ENCODE measurements at places on chromosomes 16 and 17. TPM values are rescaled to one million over a fixed set of nuclear protein-coding genes. Genes with fewer than 3 reads are reported as not detected.

CLCN7 gene
- total RNA-seq: 52.2 TPM

AOC2 gene
- total RNA-seq: 11.8 TPM

KRTAP4-4 gene
- not detected for total RNA-seq

CDK3 gene
- 9.5 TPM for total RNA-seq

DHRS7C gene
- total RNA-seq: not detected

KIF2B gene
- total RNA-seq: not detected

SHISA6 gene
- total RNA-seq: 0.44 TPM

GRB7 gene
- 69.2 TPM for total RNA-seq

PIGQ gene
- total RNA-seq: 36.1 TPM

EPX gene
- total RNA-seq: not detected

NPIPB9 gene
- total RNA-seq: 6.4 TPM

UTP4 gene
- total RNA-seq: 33.9 TPM

DNA sequence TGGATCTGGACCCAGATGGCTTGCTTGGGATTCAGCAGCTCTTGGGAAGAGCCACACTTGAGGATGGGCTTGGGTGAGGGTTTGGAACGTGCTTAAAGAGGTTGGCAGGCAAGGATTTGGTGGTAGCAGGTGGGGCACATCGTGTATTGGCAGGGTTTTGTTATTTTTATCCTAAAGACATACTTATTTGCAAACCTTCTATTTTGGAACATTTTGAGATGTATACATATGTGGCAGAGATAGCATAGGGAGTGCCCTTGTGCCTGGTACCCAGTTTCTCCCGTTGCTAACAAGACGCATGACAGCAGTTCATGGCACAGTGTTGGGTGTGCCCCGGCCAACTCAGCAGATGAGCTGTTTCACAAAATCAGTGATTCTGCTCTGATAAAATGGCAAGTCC lies 9.1 kb downstream of the BANP start:
- H3K36me3 ChIP-seq: no peaks in the 10 kb centered on the region
- H3K4me3 ChIP-seq: no peak overlapping the region
- no peak for DNase-seq
- no peak overlapping the region for H3K27ac ChIP-seq

DNA sequence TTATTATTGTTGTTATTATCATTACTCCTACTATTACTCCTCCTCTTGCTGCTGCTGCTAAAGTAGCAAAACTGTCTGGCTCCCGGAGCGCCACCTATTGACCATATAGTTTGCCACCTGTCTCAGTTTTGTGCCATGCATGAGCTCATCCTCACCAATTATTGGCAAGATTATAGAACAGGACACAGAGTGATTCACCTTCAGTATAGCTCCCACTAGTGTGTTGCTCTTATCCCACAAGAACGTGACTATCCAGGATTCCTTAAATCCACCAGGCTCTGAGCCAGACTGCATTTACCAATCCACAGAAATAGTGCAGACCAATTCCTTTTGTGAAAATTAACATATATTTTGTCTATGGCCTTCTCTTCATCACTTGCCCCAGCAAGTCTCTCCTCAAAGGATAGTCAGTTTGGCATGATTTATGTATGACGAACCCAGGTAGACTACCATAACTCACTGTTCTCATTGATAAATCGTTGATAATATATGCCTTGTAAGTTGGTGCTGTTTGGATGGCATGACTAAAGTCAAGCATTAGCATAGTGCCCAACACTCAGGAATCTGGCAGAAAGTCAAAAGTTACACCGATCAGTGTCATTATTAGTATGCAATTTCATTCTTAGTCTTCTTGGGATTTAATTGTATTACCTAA lies 405.5 kb upstream of the HSBP1 start:
- H3K4me1 ChIP-seq: no peaks in the 10 kb centered on the region
- no peak overlapping the region for H3K4me3 ChIP-seq

DNA sequence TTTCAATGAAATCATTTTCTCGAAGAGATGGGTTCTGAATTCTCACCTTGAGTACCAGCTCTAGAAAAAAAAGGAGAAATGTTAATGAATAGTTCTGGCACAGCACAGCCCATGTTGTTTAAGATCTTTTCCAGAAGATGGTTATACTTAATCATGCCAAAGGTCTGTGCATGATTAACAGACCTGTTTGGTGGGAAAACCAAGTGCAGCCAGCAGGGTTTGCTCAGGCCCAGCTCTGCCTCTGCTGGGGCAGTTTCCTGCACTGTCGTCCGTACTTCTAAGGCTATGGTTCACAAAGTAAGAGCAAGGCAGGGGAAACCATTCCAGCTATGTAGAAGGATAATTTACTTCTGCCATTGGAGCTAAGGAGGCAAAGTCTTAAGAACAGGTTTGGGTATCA lies 10.7 kb downstream of the ANKRD40 start:
- no peak overlapping the region for H3K4me3 ChIP-seq
- H3K27me3 ChIP-seq: no peaks in the 10 kb centered on the region
- no peak for DNase-seq
- no peaks in the 10 kb centered on the region for H3K4me1 ChIP-seq
- peaks cover 3% of the 10 kb centered on the region for H3K36me3 ChIP-seq
- H3K27ac ChIP-seq: no peak overlapping the region

GRCh38 chr16:58509256-58510096 lies 5.8 kb upstream of the SETD6 start:
- H3K36me3 ChIP-seq: no peaks in the 10 kb centered on the region
- no peaks in the 10 kb centered on the region for H3K27me3 ChIP-seq
- H3K4me1 ChIP-seq: no peaks in the 10 kb centered on the region
- DNase-seq: no peak

- H3K4me3 ChIP-seq: no peak overlapping the region
- no peak for DNase-seq
- no peaks in the 10 kb centered on the region for H3K36me3 ChIP-seq
- H3K27ac ChIP-seq: no peak overlapping the region
Observed at GRCh38 chr16:3553138-3553923, 23.9 kb downstream of the NLRC3 start.

- H3K4me3 ChIP-seq: no peak overlapping the region
- no peaks in the 10 kb centered on the region for H3K4me1 ChIP-seq
- no peaks in the 10 kb centered on the region for H3K27me3 ChIP-seq
- H3K36me3 ChIP-seq: no peaks in the 10 kb centered on the region
- no peak for DNase-seq
- no peak overlapping the region for H3K27ac ChIP-seq
Observed at GRCh38 chr16:10647721-10648296, 46.9 kb downstream of the TEKT5 start.

DNA sequence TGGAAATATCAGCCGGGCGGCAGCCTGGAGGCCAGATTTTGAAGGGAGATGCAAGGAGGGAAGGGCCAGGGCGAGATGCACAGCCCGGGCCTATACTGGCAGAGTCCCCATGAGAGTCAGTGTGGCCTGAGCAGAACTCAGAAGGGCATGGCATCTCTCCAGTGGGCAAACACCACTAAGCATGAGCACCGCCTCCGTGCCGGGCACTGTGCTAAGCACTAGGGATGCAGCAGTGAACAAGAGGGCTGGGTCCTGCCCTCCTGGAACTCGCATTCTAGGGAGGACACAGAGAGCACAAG lies 33.5 kb downstream of the TK2 start:
- no peak overlapping the region for H3K4me3 ChIP-seq
- no peaks in the 10 kb centered on the region for H3K36me3 ChIP-seq
- H3K4me1 ChIP-seq: peaks cover 28% of the 10 kb centered on the region
- peak overlapping the region; percentile 99 for H3K27ac ChIP-seq
- DNase-seq: no peak
- no peaks in the 10 kb centered on the region for H3K27me3 ChIP-seq

DNA sequence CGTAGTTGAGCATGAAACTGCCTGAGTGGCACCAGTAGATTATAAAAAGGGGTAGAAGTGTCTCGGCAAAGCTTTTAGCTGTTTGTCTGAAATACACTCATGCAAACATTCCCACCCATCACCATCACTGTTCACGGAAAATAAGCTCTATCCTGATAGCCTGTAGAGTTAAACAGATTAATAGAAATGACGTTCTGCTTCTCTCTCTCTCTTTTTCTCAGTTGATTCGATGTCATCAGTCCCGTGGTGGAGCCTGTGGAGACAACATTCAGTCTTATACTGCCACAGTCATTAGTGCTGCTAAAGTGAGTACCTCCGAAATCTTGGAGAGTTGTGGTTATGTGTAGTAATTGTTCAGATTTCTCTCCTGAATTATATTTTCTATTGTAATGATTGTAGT lies 224.7 kb downstream of the BCAS3 start:
- DNase-seq: no peak
- no peaks in the 10 kb centered on the region for H3K4me1 ChIP-seq
- no peak overlapping the region for H3K4me3 ChIP-seq
- no peak overlapping the region for H3K27ac ChIP-seq
- no peaks in the 10 kb centered on the region for H3K27me3 ChIP-seq

DNA sequence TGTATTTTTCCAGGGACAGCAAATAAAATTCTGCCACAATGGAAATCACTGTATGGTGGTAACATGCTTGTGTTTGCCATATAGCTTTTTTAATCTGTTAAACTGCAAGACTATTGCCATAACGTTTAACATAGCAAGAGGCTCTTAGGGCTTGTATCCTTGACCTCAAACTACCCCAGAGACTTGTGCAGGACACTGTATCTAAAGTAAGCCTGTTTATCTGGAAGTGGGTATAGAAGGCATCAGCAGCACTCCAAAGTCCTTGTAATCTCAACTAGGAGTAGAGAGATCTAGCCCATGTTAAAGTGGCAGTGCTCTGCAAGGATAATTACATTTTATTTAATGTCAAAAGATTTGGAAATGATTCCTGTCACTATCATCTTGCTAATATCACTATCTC lies 1424.1 kb downstream of the CDH11 start:
- no peak for DNase-seq
- H3K27me3 ChIP-seq: no peaks in the 10 kb centered on the region
- H3K4me3 ChIP-seq: no peak overlapping the region
- no peaks in the 10 kb centered on the region for H3K4me1 ChIP-seq
- no peak overlapping the region for H3K27ac ChIP-seq

DNA sequence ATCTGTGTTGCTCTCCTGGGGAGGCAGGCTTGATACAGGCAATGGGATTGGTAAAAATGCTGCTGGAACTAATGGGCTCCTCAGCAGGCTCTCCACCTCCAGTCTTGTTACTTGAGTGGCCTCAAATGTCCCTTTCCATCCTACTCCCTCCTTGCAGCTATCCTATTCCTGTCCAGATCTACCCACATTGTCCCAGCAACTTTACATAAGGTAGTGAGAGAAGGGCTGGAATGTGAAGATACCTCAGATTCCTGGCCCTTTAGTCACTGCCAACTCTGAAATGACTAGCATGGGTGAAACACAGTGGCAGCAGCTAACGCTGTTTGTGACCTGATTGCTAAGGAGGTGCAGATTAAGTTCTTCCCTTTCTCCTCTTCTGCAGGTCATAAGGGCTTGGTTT lies 210.1 kb upstream of the HS3ST4 start:
- no peak overlapping the region for H3K4me3 ChIP-seq
- no peaks in the 10 kb centered on the region for H3K4me1 ChIP-seq
- no peak overlapping the region for H3K27ac ChIP-seq
- no peaks in the 10 kb centered on the region for H3K36me3 ChIP-seq
- DNase-seq: no peak
- no peaks in the 10 kb centered on the region for H3K27me3 ChIP-seq

DNA sequence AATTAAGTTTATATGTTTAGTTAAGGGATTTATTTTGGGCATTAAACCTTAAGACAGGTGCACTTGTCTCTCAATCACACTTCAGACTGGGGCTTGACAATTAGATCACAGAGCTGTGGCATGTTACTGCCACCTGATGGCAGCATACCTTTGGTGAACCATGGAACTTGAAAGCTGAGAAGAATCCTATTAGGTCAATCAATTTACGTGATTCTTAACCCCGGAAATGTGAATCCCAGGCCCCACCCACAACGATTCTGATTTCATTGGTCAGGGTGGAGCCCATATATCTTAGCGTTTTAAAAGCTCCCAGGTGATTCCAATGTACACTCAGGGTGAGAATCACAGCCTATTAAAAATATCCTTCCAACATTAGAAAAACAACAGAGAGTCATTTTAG lies 91.0 kb downstream of the GSG1L start:
- H3K27me3 ChIP-seq: no peaks in the 10 kb centered on the region
- no peaks in the 10 kb centered on the region for H3K4me1 ChIP-seq
- no peak overlapping the region for H3K27ac ChIP-seq
- H3K36me3 ChIP-seq: no peaks in the 10 kb centered on the region
- no peak for DNase-seq

DNA sequence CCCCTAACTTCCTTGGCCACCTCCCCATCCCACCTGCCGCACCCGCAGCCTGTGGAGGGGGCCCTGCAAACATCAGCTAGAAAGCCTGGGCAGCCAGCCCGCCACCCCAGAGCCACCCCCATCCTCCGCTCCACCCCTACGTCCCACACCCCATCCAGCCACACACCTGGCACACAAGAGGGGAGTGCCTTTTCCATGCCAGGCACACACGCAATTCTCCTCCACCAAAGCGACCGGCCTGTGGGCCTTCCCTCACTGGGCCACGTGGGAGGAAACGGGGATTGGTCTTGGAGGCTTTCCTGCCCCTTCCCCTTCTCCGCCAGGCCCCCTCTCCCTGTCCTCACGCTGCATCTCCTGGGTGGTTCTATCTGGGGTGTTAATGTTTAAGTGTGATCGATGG lies 48.7 kb upstream of the TNRC6C start:
- DNase-seq: no peak
- H3K27me3 ChIP-seq: no peaks in the 10 kb centered on the region
- no peak overlapping the region for H3K27ac ChIP-seq
- H3K4me1 ChIP-seq: no peaks in the 10 kb centered on the region

DNA sequence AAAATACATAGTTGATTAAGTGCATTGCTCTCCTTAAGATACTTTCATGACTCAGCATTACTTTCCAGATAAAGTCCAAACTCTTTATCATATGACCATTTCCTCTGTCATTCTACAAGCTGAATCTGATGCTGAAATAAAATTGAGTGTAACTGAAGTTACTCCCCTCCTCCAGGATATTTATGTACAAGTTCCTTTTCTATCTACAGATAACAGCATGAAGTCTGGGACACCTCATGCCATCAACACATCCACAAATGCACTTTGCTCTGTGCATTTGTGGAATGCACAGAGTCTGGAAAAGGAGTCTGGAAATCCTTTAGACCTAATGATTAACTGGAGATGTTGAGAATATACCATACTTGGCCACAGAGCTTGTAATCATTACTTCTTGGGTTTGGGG lies 60.5 kb downstream of the ACSM2B start:
- H3K36me3 ChIP-seq: no peaks in the 10 kb centered on the region
- no peaks in the 10 kb centered on the region for H3K4me1 ChIP-seq
- no peak overlapping the region for H3K4me3 ChIP-seq

GRCh38 chr16:79318143-79318899 lies 282.2 kb downstream of the MAF start:
- no peak overlapping the region for H3K27ac ChIP-seq
- no peaks in the 10 kb centered on the region for H3K27me3 ChIP-seq
- H3K4me3 ChIP-seq: no peak overlapping the region
- H3K36me3 ChIP-seq: no peaks in the 10 kb centered on the region
- no peaks in the 10 kb centered on the region for H3K4me1 ChIP-seq
- DNase-seq: no peak

DNA sequence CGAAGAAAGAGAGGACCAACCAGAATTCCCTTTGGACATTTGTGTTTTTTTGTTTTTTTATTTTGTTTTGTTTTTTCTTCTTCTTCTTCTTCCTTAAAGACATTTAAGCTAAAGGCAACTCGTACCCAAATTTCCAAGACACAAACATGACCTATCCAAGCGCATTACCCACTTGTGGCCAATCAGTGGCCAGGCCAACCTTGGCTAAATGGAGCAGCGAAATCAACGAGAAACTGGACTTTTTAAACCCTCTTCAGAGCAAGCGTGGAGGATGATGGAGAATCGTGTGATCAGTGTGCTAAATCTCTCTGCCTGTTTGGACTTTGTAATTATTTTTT lies 3.6 kb downstream of the SOX9 start:
- no peaks in the 10 kb centered on the region for H3K27me3 ChIP-seq
- DNase-seq: no peak
- H3K4me3 ChIP-seq: peak overlapping the region; percentile 73
